ENCODE measurements at places on chromosomes 6 and 20.
A peak's percentile ranks its signal among the peaks of the same experiment; 100 is the strongest.

DNA sequence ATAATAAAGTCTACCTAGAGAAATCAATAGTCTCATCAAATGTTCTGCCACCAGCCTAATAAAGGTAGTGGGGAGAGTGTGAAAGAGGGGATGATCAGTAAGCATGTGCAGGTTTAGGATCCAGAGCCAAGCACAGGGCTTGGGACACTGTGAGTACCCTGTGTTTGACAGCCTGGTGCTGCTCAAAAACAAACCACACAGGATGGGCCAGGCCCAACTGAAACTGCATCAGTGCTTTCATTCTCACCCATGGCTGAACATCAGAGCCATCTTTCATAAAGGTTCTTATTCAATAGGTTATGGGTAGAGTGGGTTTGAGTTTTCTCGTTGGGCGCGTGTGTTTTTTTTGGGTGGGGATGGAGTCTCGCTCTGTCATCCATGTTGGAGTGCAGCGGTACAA, 87.3 kb upstream of the NHSL1 start:
- no peak for DNase-seq

DNA sequence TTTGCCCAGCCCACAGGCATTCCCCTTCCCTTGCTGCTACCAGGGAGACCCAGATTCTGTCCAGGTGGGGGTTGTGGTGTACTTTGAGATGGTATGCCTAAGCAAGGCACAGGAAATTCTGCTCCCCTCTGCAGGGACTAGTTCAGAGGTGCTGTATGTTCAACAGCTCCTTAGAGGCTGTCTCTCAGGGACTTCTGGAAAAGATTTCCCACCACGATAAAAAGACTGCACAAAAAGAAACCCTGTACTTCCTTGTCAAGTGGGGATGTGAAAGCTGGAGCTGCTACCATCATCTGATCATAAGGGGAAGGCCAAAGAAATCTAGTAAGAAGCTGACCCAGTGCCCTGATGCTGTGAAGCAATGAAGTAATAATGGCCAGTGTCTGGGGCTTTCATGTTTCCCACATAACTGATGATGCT, 51.5 kb upstream of the SMIM29 start:
- no peak for DNase-seq

- DNase-seq, result peak; percentile 27
These were observed 1.2 kb downstream of the MYB start for GRCh38 chr6:135182071-135183001.

GRCh38 chr6:83511901-83512681, at the start of gene PRSS35:
PRSS35 (plus strand) TSS chr6:83512534; CDS start chr6:83523442, 10,908 bp downstream.
- peak; percentile 87 for DNase-seq

DNA sequence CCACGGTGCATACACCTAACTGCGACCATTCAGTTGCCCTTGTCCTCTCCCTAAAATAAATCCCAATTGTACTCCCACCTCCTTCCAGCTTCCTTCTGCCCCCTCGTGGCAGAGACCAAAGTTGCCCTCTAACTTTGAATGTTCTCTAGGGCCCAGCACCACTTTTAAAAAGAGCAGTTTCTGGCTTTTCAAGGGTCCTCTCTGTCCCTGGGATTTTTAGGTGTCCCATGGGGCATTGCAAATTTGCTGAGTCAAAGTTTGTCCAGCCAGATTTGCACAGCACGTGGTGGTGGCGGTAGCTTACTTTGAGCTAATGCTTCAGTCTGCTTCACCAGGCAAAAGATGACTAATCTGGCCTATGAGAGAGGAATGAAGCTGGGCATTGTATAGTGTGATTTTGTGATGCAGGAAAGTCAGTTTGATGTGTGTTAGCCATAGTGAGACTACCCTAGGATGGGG, 100.2 kb downstream of the PERP start:
- no peak for DNase-seq

GRCh38 chr20:50277064-50277415, 86.4 kb downstream of the CEBPB start:
- DNase-seq, result no peak

GRCh38 chr6:14333556-14334305, 216.2 kb downstream of the CD83 start:
- no peak for DNase-seq

- DNase-seq, result no peak
These were observed 40.5 kb downstream of the TGM6 start for GRCh38 chr20:2421247-2421646.

DNA sequence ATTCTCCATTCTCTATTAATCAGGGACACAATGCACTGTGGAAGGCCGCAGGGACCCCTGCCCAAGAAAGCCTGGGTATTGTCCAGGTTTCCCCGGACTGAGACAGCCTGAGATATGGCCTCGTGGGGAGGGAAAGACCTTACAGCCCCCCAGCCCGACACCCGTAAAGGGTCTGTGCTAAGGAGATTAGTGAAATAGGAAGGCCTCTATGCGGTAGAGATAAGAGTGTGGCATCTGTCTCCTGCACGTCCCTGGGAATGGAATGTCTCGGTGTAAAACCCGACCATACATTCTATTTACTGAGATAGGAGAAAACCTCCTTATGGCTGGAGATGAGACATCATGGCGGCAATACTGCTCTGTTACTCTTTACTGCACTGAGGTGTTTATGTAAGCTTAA, 15.7 kb upstream of the EIF2S2 start:
- no peak for DNase-seq

- DNase-seq, result peak; percentile 24
These were observed 585 bp upstream of the DSE start for GRCh38 chr6:116369964-116370759.

DNA sequence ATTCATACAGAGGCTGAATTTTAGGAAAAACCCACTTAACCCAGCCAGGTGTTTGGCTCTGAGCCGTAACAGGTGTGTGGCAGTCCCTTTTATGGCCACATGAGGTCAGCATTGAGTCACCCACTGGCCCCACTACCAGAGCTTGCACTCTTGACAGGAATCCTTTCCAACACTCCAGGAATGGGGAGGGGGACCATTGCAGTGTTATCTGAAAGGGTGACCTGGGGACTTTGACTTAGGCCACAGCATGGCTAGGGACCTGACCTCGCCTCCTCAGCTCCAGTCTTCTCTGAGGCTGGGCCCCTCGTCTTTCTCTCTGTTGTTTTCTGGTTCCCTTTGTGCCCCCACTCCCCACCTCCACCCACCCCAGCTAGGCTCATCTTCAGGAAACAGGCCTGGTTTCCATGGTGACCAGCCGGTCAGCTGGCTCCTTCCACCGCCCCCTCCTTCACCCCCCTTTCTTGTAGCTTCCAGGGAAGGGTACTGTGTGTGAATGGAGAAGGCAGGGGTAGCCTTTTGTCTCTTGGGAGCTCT, 2.1 kb upstream of the TMEM151B start:
- DNase-seq, result peak; percentile 68

- DNase-seq, result peak; percentile 48
These were observed 72.4 kb downstream of the ATG5 start for GRCh38 chr6:106253172-106253571.

DNA sequence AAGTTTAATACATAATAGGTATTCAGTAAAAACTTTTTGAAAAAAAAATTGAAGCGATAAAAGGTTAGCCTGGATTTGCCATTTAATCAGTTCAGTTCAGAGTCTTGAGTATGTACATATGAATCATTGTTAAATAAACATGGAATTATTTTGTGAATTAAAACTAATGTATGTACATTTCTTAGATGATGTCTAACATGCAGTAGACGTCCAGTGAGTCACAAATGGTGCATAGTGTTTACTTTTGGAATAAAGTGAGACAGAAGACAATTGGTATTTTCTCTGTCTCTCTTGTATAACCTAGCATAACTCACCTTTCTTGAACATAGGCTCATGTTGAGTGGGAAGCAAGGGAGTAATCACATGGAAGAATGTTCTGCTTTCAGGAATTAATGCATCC, 83.5 kb downstream of the EYS start:
- no peak for DNase-seq

- DNase-seq, result peak; percentile 60
These were observed 114.4 kb upstream of the PRND start for GRCh38 chr20:4607287-4607713.

- DNase-seq, result peak; percentile 49
These were observed 2.0 kb downstream of the SOX4 start for GRCh38 chr6:21595285-21596144.

GRCh38 chr20:63014287-63014686, 7.5 kb upstream of the BHLHE23 start:
- no peak for DNase-seq

- no peak for DNase-seq
These were observed 111.1 kb downstream of the UST start for GRCh38 chr6:148857798-148858390.

DNA sequence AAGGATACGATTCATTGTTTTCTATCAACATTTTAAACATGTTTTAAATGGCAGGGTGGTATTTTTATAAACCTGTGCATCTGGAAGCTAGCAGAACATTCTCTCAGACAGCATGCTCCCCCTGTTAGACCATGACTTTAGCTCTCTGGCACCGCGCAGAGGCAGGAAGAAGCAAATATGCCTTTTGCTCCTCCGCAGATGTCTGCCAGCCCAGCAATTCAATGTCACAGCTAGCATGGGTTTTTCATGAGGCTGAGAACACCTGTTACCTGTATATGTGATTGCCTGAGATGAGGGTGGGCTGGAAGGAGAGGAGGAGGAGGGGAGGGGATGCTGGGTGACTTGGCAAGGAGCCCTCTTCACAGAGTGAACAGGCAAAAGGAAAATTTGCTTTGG, 6.7 kb downstream of the MTCH1 start:
- peak; percentile 62 for DNase-seq

DNA sequence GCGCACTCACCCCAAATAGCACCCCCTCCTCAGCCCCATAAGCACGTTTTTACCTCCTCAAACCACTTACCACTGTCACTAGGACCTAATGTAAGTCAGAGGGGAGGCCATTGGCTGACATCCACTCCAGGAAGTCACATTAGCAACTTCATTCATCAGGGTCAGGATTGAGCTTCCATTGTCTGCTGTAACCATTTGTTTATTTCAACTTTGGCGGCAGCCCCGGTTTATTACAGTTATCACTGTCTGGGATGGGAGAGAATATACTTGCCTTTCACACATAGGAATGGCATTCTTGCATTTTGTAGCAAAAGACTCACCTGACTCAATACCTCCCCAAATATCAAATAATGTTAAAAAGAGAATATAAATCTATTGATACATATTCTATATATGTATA, 38.3 kb downstream of the MAFB start:
- DNase-seq, result no peak

DNA sequence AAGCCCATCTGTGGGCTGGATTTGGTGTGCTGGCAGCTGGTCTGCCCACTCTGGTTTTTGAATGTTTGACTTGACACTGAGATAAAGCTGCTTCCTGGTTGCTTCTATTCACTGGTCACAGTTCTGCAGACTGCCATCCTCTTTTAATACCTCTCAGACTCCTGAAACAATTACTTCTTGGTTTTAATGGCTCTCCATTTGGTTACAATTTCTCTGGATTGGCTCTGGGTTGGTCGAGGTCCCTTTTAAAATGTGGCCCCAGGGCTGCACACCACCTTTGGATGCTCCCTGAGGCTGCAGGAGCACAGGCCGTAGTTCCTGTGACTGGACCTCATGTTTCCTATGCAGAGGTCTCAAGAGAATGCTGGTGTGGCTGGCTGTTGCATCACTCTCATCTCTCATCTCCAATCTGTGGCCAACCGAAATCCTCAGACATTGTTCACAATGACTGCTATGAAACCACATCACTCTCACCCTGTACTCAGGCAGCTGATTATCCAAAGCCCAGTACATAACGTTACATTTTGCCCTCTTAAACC, 98.5 kb downstream of the INSM1 start:
- DNase-seq, result peak; percentile 25

- no peak for DNase-seq
These were observed 980 bp downstream of the MBOAT1 start for GRCh38 chr6:20211037-20211940.

DNA sequence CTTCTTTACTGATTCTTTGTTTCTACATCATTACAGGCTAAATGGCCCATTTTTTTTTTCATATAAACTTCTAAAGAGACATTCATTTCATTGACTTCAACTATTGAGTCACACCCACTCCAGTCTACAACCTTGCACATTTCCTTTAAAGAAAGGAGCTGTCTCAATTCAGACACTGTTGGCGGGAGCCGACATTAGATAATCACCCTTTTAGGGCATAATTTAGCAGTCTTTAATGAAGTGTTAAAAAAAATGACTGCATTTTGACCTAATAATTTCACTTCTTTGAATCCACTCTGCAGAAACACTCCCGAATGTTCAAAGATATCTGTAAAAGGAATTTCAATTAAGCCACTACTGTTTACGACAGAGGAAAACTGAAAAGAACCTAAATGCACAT, 1.5 kb downstream of the EPM2A start:
- DNase-seq, result no peak

- peak; percentile 83 for DNase-seq
These were observed 441.1 kb upstream of the JARID2 start for GRCh38 chr6:14804785-14805210.

DNA sequence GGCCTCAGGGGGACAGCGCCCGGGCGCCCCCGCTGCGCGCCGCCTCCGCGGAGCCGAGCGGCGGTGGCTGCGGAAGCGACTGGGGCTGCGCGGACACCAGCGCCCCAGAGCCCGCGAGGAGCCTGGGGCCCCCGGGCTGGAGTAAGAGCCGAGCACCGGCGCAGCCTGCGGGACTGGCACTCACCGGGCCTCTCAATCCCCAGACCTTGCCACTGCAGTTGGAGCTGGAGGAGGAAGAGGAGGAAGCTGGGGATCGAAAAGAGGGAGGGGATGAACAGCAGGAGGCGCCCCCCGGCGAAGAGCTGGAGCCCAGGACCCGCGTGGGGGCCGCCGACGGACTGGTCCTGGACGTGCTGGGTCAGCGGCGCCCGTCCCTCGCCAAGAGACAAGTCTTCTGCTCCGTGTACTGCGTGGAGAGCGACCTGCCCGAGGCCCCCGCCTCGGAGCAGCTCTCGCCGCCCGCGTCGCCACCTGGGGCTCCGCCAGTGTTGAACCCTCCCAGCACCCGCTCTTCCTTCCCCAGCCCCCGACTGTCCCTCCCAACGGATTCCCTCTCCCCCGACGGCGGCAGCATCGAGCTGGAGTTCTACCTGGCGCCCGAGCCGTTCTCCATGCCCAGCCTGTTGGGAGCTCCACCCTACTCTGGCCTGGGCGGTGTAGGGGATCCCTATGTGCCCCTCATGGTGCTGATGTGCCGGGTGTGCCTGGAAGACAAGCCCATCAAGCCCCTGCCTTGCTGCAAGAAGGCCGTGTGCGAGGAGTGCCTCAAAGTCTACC, 590 bp downstream of the RNF217 start:
- DNase-seq, result peak; percentile 72

DNA sequence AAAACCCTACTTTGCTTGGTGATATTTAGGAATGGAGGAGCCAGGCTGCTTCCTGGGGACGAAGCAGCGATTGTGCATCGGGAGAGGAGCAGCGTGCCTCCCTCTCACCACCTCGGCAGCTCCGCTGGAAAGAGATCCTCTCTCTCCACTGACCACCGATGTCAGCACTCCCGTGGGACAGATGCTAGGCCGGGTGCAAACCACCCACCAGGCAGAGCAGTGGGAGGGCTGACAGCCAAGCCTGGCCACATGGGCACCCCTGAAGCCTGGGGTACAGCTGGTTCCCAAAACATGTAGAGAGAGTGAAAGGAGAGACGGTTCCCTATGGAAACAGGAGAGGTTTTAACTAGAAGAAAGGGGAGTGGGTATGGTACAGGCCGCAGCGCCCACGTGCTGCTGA, 220.0 kb downstream of the ANKRD60 start:
- DNase-seq, result no peak

- no peak for DNase-seq
These were observed 16.1 kb upstream of the MAP1LC3A start for GRCh38 chr20:34542439-34542838.

All from right hindlimb (tissue), 1 donor.